ENCODE measurements at places on chromosomes 6 and 20.

DNA sequence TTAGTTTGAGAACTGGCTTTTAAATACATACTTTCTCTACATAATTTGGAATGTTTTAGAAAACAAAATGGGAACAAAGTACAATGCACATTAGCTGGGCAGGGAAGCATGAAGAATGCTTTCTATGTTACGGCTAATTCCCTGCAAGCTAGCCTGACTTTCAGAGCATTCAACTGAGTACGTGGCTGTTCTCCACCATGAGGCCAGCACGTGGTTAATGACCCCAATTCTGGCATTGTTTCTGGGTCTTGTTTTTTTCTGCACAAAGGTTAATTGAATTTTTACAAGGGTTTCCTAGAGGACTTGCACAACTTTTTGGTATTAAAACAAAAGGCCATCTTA lies 208.6 kb upstream of the AGPAT4 start:
- no peak for DNase-seq

GRCh38 chr6:134880487-134881190 lies 69.3 kb downstream of the ALDH8A1 start:
- DNase-seq = no peak

DNA sequence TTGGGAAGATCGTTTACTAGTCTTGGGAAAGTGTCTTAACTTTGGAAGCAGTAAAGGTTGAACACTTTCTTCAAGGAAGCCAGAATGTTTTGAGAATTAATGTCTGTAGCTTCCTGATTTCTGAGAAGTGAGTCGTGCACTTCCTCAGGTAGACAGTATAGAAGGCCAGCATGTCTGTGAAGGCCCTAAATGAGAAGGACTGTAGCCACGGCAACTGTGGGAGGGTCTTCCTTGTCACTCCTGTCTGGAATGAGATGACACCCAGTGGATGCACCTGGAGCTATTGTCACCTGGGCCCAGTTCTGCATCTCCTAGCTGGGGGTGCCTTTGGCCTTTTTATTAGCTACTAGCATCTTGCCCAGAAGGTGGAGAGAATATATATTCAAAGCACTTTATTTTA lies 8.8 kb downstream of the STX16 start:
- DNase-seq = no peak

GRCh38 chr6:148466158-148466557 lies 123.5 kb downstream of the SASH1 start:
- no peak for DNase-seq
